NAMALWA (cell line): ENCODE measurements at places on chromosomes 11 and 22.
A peak's percentile ranks its signal among the peaks of the same experiment; 100 is the strongest.

- DNase-seq = no peak
Measured at GRCh38 chr22:43365715-43366440, 22.7 kb upstream of the SCUBE1 start.

DNA sequence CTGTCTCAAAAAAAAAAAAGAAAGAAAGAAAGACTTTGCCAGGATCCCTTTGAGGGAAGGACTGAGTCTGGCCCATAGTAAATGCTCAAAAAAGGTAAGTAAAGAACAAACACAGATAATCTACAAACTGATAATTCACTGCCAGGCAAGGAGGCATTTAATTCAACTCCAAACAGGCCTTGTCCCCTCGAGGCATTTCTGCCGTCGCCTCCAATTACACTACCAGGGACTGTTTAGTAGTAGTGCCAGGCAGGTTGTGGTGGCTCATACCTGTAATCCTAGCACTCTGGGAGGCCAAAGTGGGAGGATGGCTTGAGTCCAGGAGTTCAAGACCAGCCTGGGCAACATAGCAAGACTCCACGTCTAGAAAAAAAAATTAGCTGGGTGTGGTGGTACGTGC lies 43.7 kb downstream of the PC start:
- no peak for DNase-seq

DNA sequence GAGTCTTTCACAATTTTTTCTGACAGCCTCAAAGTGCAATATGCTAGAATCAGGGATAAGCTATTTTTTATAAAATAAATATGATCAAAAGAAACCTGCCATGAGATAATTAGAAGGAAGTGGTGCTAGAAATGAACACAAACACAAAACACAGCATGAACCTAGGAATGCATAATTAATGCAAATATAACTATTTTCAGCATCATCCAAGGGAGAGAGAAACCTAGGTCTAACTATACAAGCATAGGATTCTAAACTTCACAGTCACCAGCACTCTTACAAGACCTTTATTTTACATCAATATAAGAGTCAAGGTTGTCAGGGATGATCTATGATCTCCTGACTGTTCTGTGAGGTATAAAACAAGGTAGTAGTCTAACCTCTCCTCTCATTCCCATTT lies 29.2 kb downstream of the TTC28 start:
- DNase-seq = no peak

DNA sequence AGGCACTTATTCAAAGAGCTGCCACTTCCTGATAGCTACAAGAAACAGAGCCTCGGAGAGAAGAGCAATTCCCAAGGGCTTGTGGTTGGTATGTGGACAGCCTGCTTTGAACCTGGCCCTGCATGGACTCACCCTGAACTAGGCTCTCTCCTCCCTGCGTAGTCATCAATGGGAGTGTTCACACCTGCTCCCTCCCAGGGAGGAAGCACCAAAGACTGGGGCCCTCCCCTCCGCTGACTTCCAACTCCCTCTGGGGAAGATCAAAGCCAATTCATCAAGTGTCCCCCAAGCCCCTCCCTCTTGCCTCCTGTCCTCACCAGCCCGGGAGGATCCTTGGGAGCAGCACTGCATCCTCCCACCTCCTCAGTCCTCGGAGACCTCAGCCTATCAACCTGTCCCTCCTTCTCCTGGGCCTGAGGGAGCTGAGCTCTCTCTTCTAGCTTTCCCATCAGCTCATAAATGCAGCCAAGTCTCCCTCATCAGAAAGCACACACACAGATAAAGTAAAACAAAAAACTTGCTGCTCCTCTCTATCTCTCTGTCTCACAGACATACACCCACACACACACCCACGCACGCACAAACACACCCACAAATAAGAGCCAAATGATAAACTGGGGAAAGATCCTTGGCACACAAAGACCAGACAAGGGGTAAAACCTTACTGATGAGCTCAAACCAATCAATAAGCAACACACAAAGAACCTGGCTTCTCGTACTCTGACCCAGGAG lies 3.3 kb downstream of the A4GALT start:
- DNase-seq = no peak

GRCh38 chr11:46710821-46711269 lies 8.2 kb upstream of the F2 start:
- DNase-seq = no peak

DNA sequence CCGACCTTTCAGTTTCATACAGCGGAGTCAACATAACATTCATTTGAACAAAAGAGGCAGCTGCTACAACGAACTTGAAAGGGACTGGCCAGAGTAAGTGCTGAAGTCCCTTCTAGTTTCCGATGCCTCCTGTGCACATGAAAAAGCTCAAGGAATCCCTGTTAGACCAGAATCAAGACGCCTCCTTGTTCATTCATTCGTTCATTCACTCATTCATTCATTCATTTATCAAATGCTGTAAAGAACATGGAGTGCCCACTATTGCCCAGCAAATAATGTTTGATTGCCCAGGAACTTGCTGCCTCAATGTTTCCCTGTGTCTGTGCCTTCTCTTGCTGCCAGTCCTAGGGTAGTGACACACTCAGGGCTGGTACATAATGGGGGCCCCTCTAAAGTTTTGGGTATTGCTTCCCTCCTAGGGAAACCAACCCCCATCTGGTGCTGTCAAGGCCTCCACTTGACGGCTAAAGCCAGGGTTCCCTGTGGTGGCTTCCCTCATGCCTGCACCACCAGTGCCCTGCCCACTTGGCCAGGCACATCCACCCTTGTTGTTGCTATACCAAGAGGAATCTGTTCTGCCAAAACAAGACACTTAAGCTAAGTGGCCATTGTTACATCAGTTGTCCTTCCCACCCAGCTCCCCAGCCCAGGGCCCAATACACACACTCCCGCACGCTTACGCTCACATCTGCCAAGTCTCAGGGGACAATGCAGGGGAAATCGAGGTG lies 3.8 kb downstream of the TMPRSS13 start:
- no peak for DNase-seq

DNA sequence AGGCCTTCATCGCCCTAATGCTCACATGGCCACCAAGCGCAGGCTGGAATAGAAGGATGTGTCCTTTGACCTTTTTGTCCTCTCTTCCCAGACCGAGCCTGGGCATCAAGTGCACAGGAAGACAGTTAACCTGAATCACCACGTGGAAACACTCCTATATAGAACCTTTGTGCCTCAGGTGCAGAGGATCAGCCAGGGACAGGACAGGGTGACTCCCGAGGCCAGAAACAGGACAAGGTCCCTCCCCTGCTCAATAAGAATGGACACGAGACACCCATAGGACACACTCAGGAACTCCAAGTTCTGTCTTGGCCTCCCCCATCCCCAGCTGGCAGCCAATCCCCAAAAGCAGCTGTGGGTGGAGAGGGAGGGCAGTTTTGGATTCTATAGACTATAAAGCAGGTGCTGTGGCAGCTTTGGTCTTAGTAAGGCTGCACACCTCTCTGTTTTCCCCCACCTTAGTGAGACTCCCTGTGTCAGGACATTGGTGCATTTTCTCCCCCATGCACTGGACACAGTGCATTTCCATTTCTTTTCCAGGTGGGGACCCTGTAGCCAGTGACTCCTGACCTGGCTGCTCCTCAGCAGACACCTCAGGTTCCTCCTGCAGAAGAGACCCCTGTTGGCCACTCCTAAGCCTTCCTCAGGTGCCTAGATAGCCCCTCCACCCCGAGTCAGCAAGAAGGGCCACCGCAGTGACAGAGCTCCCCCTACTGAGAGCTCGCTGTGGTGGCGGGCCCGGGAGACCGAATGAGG lies 43.6 kb upstream of the POU2AF1 start:
- peak; percentile 89 for DNase-seq

- no peak for DNase-seq
Measured at GRCh38 chr11:121241343-121242211, 51.0 kb upstream of the SC5D start.

GRCh38 chr11:131370901-131371790 lies 731 bp downstream of the NTM start:
- DNase-seq = no peak

DNA sequence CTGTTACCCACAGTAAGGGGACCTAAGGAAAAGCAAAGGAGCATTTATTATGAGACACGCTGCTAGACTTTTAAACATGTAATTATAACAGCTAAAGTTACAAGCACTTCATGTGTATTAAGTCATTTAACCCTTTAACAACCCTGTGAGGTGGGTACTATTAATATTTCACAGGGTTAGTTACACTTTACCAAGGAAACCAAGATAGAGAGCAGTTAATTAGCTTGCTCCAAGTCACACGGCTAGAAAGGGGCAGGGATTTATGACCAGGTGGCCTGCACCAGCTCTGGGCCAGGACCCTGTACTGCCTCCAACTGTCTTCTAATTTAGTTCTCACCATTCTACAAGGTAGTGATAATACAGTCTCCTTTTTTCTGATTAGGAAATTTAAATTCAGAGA lies 74.9 kb downstream of the RPL27A start:
- no peak for DNase-seq

GRCh38 chr11:65773784-65774411 lies 6.9 kb downstream of the AP5B1 start:
- no peak for DNase-seq

- DNase-seq = no peak
Measured at GRCh38 chr11:35216962-35217678, 78.1 kb downstream of the CD44 start.

- DNase-seq = no peak
Measured at GRCh38 chr11:35917676-35918075, 26.2 kb upstream of the LDLRAD3 start.

DNA sequence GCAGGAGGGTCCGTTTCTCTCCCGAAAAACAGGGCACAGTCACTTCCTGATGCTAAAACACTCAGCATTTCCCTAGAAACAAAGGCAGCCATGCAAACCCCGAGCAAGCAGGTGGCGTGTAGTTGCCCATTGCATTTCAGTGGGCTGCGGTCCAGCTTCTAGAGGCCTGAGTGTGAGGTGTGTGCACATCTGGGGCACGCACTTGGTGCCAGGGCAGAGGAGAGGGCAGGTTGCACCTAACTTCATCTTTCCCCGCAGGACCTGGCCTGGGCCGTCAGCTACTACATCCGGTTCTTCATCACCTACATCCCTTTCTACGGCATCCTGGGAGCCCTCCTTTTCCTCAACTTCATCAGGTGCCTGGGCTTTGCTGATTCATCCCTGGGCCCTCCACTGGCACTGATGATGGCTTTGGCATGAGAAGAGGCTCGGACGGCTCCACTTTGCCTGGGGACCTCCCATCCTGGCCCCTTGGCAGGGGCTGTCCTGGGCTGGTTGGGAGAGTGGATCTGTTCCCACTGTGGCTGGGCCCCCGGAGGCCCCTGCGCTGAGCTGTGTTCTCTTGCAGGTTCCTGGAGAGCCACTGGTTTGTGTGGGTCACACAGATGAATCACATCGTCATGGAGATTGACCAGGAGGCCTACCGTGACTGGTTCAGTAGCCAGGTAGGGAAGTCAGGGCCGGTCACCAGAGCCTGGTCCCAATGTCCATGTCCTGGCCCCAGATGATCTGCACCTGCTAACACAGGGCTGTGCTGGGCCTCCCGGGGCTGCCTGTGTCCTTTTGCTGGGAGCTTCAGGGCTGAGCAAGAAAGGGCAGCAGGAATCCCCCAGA lies 28.4 kb downstream of the FADS3 start:
- no peak for DNase-seq

DNA sequence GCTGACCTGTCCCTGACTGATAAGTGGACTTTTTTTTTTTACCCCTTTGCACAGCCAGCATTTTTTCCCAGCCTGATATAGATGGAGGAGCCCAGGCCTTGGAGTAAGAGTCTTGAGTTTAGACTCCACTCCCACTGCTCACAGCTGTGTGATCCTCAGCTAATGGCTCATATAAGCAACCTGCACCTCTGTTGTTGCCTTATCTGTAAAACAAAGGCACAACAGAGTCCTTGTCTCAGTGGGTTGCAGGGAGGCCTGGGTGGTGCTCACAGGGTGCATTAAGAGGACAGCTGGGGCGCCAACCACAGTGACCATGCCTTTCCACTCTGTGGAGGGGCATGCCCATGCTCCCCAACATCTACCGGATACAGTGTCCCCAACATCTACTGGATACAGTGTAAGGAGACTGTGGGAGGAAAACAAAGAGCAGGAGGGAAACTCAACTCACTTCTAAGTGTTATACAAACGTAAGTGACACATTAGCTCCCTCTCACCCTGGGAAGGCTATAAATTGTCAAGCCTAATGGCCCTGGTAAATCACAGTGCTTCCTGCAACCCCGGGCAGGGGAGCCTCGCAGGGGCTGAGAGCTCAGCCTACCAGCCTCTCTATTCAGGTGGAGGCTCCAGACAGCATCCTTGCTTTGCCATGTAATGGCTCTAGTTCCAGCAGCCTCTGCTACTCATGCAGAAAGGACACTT lies 109.5 kb downstream of the TENM4 start:
- DNase-seq = no peak

DNA sequence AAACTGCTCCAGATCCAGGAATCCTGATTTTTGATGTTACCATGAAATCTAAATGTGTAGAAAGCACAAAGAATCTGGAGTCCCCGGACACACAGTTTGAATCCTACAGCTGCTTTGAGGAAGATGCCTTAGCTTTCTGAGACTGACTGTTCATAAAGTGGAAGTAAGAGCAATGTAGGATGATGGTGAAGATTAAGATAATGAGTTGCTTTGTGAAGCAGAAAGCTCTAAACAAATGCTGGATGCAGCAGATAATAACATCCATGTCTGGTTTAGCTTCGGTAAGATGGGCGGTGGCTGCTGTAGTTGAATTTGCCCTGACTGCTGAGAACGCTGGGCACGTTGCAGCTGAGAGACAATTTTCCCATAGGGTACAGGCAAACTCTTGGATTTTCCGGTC lies 20.1 kb downstream of the OVOL1 start:
- DNase-seq = no peak
